AG09319 (cell line): ENCODE measurements at places on chromosomes 2 and 18.

DNA sequence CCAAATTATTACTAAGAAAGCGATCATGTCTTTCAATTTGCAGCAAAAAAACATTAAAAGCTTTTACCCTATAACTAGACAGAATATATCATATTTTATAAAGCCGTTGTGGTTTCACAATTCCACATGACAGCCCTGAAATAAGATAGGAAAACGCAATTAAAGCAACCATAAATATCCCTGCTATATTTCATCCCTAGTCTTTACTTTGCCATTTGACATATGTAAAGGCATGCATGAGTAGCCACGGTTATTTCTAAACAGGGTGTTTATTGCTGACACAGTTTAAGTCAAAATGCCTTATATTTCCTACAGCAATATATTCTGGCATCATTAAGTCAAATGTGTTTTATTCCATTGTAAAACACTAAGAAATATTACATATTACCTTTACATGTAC lies 239.9 kb downstream of the DSEL start:
- no peak for DNase-seq

DNA sequence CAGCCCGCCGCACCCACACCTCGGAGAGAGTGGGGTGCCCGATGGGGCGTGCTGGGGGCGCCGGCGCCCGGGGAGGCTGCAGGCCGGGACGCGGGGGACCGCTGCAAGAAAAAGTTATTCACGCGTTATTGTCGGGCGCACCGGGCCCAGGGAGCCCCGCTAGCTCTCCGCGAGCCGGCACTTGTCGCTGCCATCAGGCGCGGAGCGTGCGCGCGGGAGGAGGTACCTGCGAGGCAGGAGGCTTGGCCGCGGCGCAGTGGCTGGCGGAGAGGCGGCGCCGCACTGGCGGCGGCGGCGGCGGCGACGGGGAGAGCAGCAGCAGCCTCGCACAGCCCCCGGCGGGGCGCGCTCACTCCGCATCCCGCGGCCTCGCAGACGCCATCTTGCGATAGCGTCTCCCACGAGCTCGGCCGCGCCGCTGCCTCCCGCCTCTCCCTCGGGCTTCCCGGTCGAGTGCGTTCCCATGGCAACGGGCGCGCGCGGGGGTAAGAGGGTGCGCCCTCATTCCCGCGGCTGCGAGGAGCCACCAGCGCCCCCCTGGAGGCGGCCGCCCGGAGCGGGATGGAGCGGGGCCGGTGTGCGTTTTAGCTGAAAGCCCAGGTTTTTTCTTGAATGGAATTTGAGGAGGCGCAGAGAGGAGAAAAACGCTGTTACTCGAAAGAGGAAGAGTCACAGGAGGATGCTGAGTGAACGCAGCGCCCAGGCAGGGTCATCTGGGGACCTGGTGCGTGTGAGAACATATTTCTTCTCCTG lies at the start of gene CHN1:
Gene CHN1 (minus strand): TSS at position 402 of the 753 bp plus-strand sequence. CDS start 469 bp downstream, outside the sequence.
- DNase-seq = peak; percentile 39

- DNase-seq = no peak
Observed at GRCh38 chr2:118661179-118661578, 186.3 kb downstream of the EN1 start.

DNA sequence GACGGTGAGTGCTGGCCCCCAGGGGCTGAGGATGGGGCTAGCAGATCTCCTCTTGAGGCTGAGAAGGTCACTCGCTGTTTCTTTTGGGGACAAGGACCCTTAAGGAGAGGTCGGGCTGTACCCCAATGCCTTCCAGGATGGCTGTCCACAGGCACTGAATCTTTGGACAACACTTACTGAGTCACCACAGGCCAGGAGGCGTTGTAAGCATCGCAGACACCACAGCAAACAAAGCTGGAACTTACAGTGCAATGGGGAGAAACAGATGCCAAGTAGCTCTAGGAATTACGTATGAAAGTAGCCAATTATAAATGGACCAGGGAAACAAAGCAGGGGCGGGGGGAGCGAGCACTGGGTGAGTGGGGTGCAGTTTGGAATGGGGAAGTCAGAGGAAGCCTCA lies 219.8 kb downstream of the GLI2 start:
- no peak for DNase-seq

DNA sequence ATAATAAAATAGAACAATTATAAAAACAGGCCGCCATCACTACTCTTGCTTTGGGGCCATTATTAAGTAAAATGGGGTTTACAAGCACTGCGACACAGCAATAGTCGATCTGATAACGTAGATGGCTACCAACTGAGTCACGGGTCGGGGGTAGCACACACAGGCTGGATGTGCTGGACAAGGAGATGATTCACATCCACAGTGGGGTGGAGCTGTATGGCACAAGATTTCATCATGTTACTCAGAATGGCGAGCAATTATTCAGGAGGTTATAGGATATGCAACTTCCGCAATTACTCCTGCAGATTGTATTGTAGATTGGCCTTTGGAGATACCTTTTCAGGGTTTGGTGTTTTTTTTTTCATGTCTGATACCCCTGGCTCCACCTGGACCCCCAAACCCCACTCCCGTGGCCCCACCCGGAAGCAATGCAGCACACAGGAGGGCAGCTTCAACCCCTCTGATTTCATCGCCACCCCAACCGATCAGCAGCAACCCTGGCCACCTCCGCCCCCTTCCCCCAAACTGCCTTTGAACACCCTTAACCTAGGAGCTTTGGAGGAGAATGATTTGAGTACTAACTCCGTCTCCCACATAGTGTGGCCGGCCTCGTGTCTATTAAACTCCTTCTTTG lies 21.4 kb upstream of the MLPH start:
- DNase-seq = peak; percentile 86

- DNase-seq = no peak
Observed at GRCh38 chr18:10249270-10249669, 205.2 kb upstream of the APCDD1 start.

DNA sequence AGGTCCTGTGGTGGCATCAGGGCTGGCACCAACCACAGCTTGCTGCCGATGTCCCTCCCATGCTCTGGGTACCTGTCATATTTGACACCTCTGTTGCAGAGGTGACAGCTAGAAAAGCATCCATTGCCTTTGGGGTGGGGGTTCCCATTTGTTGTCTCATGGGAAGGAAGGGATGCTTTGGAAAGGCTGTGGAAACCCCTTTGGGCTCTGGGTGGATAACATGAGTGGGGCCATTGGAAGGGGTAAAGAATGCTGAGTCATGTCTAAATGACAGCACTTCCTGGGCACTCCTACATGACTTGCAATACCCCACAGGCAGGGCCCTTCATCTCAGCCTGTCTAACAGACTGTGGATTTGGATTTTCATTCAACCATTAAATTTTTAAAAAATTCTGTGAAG lies 27.8 kb downstream of the CTIF start:
- no peak for DNase-seq

- no peak for DNase-seq
Observed at GRCh38 chr2:54573537-54573919, 117.4 kb downstream of the SPTBN1 start.

DNA sequence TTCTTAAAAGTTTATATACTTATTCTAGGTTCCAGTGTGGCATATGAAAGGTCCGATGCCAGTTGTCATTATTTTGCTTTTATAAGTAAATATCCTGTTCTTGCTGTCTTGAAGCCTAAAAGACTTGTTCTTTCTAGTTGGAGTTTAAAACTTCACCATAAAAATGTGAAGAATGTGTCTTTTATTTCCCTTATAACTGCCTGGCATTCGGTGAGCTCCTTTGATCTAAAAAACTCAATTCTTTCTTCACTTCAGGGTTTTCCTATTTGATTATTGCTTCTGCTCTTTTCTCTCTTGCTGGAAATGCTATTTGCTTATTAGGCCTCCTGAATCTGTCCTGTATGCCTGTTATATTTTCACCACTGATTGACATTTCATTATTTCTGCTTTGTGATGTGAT lies 51.6 kb downstream of the TSPYL6 start:
- no peak for DNase-seq

- no peak for DNase-seq
Observed at GRCh38 chr18:2070631-2071030, 500.7 kb downstream of the METTL4 start.

GRCh38 chr2:232214053-232214452 lies 164.5 kb upstream of the ALPP start:
- DNase-seq = no peak

DNA sequence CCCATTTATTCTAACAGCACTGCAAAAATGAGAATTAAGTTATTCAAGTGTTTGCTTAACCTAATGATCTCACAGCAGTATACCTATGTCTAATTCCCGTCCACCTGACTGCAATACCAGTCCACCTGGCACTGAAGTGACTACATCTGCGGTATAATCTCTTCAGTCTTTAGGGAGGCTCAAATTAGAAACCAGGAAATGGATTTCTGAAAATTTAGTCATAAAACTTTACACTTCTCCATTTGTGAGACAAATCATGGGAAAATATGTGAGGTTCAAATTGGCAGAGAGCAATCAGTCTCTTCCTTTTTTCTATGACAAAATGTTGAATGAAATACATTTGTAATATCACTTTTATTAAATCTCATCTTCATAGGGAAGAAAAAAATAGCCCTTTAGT lies 33.0 kb downstream of the FTCDNL1 start:
- DNase-seq = no peak

DNA sequence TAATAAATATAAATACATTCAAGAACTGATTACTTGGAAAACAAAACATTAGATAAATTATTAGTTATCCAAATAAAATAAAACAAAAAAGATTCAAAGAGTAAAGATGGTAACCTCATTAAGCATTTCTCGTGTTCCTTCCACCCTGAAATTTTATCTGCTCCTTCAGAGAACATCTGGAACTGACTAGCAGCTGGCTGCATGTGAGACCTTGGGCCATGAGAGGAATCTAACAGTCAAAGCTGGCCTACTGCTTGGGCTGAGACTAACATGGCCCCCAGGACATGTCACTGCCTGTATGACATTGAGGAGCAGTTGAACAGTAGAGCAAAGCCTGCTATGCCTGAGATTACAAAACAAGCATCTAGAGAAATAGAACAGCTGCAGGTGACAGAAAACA lies 208.5 kb upstream of the ZSWIM2 start:
- DNase-seq = no peak

DNA sequence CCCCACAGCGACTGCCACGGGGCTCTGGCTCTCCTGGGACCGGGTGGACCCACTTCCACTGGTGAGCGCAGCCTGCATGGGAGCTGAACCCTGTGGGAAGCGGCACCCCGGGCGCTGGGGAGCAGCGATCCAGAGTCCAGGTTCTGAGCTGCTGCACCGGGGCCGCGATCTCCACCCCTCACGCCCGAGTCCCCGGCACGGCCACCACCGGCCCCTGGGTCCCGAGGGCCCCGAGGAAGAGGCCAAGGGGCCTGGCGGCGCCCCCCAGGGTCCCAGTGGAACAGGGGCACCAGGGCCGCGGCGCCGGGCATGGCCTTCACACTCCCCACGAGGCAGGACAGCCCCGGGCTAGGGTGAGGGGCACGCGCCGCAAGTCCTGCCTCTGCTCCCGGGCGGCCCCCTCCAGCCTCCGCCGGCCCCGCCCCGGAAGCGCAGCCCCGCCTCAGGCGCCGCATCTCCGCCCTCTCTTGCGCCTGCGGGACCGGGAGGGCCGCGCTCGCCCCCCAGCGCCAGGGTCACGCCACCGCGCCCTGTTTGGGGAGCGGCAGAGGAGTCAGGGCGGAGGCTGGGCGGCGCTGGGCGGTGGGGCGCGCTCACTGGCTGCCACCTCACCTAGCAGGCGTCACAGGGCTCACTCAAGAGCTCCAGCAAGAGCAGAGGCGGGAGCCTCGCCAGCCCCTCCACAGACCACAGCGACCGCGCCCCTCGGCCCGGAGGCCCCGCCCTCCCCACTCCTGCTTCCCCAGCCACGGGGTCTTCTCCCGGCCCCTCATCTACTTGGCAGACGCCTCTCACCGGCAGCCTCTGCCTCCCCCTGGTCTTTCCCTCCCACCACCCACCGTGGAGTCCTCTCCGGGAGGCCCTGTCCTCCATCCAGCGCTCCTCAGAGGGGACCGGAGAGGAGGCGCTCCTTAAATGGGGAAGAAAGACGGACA lies 26.8 kb downstream of the THAP4 start:
- peak; percentile 40 for DNase-seq

GRCh38 chr2:109272461-109272860 lies 143.5 kb downstream of the SH3RF3 start:
- DNase-seq = no peak

GRCh38 chr2:217114117-217114516 lies 254.3 kb upstream of the TNP1 start:
- no peak for DNase-seq

DNA sequence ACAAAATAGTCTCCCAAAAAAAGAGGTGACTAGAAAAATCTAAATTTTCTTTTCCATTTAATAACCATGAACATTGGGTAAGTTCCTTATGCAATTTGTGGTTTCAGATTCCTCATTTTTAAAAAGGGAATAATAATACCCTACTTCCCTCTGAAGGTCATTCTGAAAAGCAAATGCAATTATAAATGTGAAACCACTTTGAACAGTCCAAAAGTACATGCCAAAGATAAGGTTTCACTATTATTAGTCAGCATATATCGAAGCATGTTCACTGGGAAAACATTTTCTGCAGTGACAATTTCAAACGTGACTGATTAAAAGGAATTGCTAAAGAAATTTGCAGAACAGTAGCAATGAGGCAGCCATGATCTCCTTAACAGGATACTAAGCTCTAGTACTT lies 100.1 kb upstream of the RNF152 start:
- DNase-seq = peak; percentile 54

GRCh38 chr2:217026161-217026560 lies 166.3 kb upstream of the TNP1 start:
- no peak for DNase-seq

- no peak for DNase-seq
Observed at GRCh38 chr2:46888421-46888952, 27.1 kb downstream of the MCFD2 start.

- no peak for DNase-seq
Observed at GRCh38 chr2:215775106-215775505, 238.2 kb downstream of the MREG start.

- no peak for DNase-seq
Observed at GRCh38 chr2:69538249-69538648, 101.0 kb upstream of the NFU1 start.

GRCh38 chr2:241065355-241065803 lies 36.7 kb downstream of the MTERF4 start:
- DNase-seq = no peak

GRCh38 chr2:189933911-189934399 lies 128.6 kb downstream of the MSTN start:
- peak; percentile 22 for DNase-seq

DNA sequence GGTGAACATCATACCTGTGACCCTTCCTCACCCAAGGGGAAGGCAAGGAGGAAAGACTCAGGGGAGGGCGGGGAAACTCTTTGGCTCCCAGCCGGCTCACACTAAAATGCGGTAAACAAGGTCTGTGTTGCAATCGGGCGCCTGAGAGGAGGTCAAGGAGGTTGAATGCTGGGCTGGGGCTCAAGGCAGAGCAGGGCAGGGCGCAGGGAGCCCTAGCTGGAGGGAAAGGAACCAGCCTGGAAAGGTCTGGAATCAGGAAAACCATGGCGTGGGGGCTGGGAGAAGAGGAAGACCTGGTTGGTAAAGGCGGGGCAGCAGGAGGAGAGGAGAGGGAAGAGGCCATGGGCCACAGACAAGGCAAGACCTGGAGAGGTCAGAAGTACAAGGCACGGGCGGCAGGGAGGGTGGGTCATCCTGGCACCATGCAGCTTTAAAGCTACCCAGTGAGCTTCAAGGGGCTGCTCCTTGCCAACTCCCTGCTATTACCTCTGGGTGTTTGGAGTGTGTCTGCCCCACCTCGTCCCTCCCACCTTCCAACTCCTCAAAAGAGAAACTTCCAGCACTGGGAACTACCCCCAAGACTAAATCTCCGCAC lies 4.8 kb upstream of the TMEM37 start:
- no peak for DNase-seq

GRCh38 chr18:2002604-2003003 lies 568.7 kb downstream of the METTL4 start:
- DNase-seq = no peak
